ENCODE measurements at places on chromosomes 12 and 14.

GRCh38 chr12:115134298-115134697, 450.3 kb upstream of the TBX3 start:
- no peak for DNase-seq

GRCh38 chr14:64720131-64720576, 15.9 kb downstream of the PLEKHG3 start:
- DNase-seq, result no peak

GRCh38 chr12:10310926-10311720, 3.5 kb downstream of the KLRD1 start:
- DNase-seq, result no peak

GRCh38 chr12:66668311-66668710, 10.6 kb downstream of the GRIP1 start:
- no peak for DNase-seq

DNA sequence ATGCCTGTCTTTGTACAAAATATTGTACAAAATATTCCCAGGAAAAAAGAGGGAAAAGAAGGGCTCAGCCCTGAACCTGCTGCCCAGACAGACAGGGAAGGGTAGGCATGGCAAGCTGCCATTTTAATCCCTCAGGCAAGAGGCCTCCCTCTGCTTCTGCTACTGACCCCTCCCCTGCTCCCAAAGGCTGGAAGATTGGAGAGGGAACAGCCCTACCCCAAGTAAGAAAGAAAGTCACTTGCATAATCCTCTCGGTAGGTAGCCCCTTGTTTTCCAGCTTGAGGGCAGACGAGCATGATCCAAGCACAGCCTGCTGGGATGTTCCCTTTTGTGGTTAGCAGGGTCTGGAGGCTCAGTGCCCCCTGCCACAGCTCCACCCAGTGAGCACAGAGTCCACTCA, 20.7 kb downstream of the ADCY6 start:
- no peak for DNase-seq

- DNase-seq, result no peak
Measured at GRCh38 chr12:42976620-42977019, 387.1 kb upstream of the PRICKLE1 start.

- peak; percentile 20 for DNase-seq
Measured at GRCh38 chr14:53953002-53953827, 3.4 kb downstream of the BMP4 start.

GRCh38 chr12:102509123-102509626, 28.8 kb upstream of the IGF1 start:
- no peak for DNase-seq

- peak; percentile 16 for DNase-seq
Measured at GRCh38 chr12:11650286-11651281, 1.1 kb downstream of the ETV6 start.

DNA sequence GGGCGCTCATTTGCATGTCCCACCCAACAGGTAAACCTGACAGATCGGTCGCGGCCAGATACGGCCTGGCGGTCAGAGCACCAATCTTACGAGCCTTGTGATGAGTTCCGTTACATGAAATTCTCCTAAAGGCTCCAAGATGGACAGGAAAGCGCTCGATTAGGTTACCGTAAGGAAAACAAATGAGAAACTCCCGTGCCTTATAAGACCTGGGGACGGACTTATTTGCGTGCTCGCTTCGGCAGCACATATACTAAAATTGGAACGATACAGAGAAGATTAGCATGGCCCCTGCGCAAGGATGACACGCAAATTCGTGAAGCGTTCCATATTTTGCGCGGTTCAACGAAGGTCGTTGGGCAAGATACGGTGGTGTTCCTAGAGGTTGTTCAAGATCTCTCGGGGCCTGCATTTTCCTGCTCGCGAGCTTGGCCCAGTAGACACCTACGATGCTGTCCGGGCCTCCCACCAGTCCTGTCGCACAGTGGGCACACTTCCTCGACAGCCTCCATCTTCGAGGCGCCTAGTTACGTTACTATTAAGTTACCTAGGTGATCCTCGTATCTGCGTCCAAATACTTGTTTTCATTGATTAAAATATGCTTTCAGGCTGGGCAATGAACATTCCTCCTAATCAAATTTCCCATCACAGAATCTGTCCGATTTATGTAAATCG, at the start of gene RNU6-7:
Gene RNU6-7 (plus strand): TSS at position 230 of the 675 bp plus-strand sequence.
- peak; percentile 36 for DNase-seq

- no peak for DNase-seq
Measured at GRCh38 chr12:112382866-112383265, 635 bp upstream of the HECTD4 start.

- DNase-seq, result no peak
Measured at GRCh38 chr14:60315196-60315990, 66.4 kb downstream of the PPM1A start.

- no peak for DNase-seq
Measured at GRCh38 chr12:58435647-58436046, 484.7 kb downstream of the LRIG3 start.

DNA sequence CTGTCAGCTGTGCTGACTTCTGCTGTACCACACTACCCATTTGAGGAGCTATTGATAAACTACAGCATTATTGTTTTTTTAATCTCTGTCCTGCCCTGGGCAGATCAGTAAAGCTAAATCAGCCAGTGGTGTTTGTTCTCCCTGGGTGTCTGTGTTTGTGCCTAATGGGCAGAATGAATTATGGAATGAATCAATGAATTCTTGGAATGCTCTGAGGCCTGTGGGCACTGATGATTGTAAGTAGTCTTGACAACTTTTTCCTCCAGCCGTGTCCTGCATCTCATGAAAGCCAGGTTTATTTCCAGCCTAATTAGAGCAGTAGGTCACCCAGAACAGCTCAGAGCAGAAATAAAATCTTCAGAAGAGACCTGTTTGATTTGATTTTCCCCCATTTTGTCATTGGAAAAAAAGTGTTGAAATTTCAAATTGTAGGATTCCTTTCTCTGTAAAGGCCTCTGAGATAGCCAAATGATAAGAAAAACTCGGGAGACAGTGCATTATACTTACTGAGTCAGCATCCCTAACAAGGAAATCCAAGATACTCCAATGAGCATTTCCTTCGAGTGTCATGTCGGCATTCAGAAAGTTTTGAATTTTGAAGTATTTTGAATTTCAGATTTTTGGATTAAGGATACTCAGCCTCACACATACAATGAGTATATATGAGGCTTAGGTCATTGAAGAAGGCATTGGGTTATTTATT, 19.4 kb upstream of the EVL start:
- DNase-seq, result no peak

- no peak for DNase-seq
Measured at GRCh38 chr12:34289431-34290380, 267.4 kb downstream of the ALG10 start.

GRCh38 chr14:95381726-95382125, 62.0 kb upstream of the CLMN start:
- no peak for DNase-seq

- DNase-seq, result no peak
Measured at GRCh38 chr12:26204612-26205289, 9.4 kb downstream of the SSPN start.

- DNase-seq, result no peak
Measured at GRCh38 chr12:122298071-122298748, 31.9 kb upstream of the VPS33A start.

DNA sequence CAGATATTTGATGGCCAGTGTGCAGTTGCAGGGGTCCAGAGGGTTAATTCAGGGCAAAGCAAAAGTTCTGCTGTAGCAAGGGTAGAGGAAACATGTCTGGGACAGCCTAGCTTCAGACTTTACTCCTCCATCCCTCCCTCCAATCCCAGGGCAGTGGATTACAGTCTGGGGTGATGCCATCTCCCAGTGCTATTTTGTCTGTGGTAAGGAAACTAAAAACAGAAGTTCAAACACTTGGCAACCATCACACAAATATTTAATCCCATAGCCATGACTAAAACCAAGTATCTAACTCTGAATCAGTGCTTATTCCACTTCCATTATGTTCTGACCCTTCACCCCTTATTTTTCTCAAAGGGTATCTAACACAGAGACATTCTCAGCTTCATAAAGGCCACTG, 61.8 kb downstream of the PIK3C2G start:
- DNase-seq, result no peak

DNA sequence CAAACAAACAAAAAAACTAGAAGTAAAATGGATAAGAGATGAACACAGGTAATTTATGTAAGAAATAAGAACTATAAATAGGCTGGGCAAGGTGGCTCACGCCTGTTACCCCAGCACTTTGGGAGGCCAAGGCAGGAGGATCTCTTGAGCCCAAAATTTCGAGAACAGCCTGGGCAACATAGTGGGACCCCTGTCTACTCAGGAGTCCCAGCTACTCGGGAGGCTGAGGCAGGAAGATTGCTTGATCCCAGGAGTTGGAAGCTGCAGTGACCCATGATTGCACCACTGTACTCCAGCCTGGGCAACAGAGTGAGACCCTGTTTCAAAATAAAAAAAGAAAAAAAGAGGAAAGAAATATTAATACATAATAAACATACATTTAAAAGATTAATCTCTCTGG, 22.7 kb upstream of the ABCD4 start:
- DNase-seq, result no peak

DNA sequence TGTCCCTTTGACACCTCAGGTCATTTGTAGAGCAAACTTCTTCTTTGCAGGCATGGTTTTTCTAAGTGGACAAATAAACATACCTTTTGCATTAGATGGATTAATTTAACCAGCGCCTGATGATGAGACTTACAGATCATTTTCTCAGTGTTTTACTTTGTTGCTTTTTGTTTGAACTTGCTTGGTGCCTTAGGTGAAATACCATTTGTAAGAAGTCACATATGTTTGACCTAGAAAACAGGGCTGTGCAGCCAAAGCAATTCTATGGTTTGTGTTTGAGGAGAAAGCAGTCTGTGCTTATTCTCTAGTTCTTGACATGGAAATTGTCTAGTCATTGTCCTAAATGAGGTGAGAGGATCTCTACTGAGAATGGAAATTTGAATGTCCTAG, 111.1 kb downstream of the DIP2B start:
- DNase-seq, result no peak

DNA sequence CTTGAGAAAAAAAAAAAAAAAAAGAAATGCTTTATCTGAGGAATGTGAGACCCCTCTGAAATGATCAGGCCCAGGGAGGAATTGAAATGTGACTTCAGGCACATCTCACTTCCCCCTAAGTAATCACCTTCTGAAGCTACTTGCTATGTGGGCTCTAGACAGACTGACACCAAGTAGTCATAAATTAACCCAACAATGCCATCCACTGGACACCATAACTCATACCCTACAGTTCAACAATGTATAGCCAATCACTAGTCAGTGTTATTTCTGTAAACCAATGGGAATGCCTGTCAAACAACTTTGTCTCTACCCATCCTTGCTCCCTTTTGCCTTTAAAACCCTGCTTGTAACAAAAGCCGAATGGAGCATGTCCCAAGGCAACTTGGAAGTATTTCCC, 182.7 kb upstream of the TMPO start:
- DNase-seq, result no peak

DNA sequence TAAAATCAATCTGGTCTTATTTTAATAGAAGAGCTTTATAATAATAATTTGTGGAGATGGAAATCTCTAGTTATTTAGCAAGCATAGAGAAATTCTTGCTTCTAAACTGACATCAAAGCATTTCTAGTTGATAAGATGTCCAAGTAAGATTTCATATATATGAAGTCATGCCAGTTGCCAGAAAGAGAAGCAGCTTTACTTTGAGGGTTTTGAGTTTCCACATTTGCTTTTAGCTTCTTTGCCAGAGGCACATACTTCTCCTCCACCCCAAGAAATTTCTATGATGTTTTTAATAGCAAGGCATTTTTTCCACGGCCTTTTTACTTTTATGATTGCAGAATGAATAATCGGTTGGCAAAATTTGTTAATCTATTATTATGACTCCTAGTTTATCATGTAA, 24.2 kb upstream of the YAF2 start:
- DNase-seq, result no peak

DNA sequence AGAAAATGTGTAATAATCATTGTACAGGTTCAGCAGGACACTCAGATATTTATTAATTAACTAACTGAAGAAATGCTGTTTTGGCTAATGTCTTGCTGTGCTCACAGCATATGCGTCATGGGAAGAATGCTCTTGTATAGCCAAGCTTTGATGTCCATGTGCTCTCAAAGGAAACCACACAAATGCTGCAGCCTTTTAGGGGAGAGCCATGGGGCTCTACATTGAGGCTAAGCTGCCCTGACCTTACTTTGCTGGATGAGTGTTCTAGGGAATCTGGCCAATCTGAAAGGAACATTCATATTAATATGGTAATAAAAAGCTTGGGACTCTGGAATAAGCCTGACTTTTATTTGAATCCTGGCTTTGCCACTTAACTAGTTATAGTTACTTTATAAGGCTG, 9.5 kb upstream of the CRADD start:
- no peak for DNase-seq

- DNase-seq, result peak; percentile 86
Measured at GRCh38 chr14:73758392-73759182, 44.4 kb upstream of the PNMA1 start.

DNA sequence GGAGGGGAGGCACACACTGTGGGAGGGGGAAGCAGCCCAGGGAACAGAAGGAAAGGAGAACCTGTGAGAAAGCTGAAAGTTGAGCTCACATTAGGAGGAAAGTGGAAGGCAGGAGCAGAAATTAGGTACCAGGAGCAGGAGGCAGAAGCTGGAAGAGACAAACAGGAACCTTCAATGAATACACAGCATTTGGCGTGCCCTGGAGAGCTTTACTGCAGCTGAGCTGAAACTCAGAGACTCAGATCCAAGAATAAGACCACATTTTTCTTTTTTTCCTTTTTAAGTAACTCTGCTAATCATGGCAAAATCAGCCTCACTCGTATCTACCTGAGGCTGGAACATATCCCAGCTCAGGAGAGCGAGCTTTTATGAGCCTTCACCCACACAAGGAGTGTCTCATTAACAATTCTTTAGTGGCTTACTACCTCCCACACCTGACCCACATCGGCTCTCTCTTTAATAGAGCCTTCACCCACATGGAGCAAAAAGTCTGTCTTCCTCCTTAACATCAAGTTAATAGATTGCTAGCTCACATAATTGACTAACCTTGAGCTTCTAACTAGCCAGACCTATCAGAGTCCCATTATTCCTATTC, 18.2 kb upstream of the CERS5 start:
- DNase-seq, result no peak

DNA sequence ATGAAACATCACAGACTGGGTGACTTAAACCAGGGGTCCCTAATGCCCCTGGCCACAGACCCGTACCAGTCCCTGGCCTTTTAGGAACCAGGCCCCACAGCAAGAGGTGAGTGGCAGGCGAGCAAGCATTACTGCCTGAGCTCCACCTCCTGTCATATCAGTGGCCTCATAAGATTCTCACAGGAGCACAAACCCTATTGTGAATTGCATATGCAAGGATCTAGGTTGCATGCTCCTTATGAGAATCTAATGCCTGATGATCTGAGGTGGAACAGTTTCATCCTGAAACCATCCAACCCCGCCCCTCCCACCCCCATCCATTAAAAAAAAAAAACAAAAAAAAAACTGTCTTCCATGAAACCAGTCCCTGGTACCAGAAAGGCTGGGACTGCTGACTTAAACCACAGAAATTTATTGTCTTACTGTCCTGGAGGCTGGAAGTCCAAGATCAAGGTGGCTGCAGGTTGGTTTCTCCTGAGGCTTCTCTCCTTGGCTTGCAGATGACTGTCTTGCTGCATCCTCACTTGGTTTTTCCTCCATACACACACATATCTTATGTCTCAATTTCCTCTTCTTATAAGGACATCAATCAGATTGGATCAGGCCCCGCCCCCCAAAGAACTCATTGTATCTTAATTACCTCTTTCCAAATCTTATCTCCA, 235.9 kb downstream of the CHST11 start:
- DNase-seq, result no peak
